NCI-H774 (cell line): ENCODE measurements at places on chromosomes 7 and 10.

DNA sequence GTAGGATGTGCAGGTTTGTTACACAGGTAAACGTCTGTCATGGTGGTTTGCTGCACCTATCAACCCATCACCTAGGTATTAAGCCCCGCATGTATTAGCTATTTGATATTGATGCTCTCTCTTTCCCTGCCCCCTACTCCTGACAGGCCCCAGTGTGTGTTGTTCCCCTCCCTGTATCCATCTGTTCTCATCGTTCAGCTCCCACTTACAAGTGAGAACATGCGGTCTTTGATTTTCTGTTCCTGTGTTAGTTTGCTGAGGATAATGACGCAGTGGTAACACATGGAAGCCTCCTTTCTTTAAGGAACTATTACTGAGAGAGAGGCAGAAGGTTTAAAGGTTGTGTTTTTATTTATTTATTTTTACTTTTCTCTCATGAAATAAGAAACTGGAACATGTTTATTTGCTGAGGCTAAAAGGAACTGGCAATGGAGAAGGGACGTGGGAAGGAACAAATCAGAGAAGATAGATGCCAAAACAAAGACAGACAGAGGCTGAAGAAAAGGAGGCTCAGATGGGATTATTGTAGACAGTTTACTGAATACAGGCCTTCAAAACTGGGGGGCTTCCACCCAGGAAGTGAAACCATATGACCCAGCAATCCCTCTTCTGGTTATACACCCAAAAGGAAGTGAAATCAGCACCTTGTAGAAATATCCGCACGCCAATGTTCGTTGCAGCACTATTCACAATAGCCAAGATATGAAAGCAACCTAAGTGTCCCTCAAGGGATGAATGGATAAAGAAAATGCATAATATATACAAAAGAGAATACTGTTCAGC lies 556.3 kb downstream of the GRM8 start:
- DNase-seq: no peak

DNA sequence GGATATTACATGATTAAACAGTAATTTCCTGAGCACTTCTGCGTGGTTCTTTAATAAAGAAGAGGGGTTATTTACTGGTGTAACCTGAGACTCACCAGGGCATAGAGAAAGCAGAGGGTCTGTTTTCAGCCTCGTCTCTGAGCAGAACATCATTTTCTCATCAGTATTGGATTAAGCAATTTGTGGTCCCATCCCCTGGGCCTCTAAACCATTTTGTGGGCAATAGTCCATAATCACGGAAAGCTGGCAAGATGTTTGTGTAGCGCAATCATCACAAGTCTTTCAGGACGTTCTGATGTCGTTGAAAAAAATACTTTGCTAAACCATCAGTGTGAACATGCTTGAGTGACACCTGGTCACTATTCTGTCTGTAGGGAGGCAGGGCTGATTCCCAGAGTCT lies 37.1 kb upstream of the SEC61G start:
- DNase-seq: no peak

DNA sequence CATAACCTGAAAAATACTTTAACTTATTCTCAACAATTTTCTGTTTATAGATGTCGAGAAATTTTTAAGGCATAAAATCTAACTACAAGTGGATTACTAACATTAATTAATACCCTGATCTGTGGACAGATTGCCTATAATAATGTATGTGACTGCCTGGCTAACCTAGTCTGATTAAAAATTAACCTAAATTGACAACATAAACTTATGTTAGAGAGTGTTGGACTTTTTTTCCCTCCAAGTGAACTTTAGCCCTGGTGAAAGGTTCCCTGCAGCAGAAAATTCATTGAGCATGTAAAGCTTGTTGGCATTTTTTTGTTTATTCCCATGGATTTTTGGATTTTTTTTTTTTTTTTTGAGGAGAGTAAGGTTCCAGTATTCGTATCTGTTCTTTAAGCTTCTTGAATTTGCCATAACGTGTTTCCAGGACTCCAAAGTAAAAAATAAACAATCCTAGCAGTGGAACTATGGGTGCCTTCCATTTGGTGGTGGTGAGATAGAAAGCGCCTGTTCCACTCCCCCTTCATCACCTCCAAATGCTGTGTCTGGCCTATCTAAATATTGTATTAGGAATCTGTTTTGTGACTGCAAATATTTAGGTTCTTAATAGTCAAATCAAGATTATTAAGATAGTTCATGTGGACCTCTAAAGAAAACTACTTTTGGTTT lies 36.1 kb downstream of the NET1 start:
- no peak for DNase-seq

GRCh38 chr7:133613250-133613790 lies 360.4 kb downstream of the EXOC4 start:
- DNase-seq: no peak

- DNase-seq: no peak
These were observed 39.5 kb upstream of the PPP1R17 start for GRCh38 chr7:31647511-31647910.

- no peak for DNase-seq
These were observed 169.5 kb upstream of the KLF14 start for GRCh38 chr7:130903358-130903974.

DNA sequence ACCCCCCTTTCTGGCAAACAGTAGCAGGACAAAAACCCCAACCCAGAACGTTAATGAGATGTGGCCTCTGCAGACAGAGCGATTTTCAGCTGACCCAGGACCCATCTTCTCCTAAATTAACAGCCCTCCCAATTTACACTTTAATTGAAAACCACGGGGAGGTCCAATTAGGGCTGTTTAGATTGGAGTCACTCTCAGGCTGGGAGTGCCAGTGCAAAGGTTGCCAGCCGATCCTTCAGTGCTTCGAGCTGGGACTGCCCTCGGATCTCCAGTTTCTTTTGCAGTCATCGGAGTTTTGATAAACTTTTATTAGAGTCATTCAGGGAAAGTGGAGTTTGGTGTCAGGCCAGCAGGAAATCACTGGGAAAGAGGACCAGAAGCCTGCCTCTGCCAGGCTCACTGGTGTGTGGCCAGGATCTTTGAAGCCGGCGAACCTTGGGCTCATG lies 108.0 kb downstream of the DOCK1 start:
- no peak for DNase-seq

- peak; percentile 67 for DNase-seq
These were observed 168.2 kb downstream of the NRF1 start for GRCh38 chr7:129779602-129780256.
